Fibroblast of skin of scalp (primary cell): ENCODE measurements at places on chromosomes 5 and 9.
A peak's percentile ranks its signal among the peaks of the same experiment; 100 is the strongest.

- DNase-seq, result peak; percentile 36
Measured at GRCh38 chr9:130766021-130766926, 68.8 kb upstream of the ABL1 start.

- no peak for DNase-seq
Measured at GRCh38 chr5:91121347-91121993, 261.6 kb downstream of the ARRDC3 start.

- no peak for DNase-seq
Measured at GRCh38 chr5:144983101-144983500, 812.4 kb downstream of the KCTD16 start.

DNA sequence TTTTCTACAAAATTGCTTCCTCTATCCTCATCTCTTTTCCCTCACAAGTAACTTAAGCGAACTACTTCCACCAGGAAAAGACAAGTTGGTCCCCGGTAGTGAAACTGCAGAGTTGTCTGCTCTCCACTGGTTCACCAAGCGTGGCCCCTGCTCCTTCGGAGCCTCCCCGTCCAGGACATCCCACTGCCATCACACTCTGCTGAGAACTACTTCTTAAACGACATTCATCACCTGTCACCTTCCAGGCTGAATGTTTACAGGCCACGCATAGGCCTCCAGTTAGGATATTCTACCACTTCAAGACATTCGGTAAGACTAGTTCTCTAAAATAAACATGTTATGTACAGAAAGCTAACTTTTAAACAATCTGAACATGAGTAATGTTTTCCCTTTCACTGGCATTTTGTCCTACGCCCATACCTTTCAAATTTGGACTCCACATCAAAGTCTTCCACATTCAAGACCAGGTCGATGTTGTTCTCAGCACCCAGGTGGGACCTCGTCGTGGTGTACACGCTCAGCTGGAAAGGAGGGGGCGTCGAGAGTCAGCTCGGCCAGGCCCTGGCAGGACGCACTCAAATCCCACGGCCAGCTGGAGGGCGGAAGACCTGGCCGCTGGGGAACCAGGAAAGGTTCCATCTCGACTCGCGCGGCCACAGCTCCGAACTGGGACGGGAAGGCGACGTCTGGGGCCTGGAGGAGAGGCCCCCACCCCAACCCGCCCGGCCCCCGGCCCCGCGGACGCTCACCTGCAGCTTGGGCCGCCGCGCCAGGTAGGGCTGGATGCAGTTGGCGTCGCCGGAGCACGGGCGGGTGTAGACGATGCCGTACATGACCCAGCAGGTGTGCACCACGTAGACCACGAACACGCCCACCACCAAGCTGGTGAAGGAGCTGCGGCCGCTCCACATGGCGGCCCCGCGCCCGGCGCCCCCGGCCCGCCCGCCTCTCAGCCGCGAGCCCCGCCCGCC lies 683 bp downstream of the CLPTM1L start:
- no peak for DNase-seq

DNA sequence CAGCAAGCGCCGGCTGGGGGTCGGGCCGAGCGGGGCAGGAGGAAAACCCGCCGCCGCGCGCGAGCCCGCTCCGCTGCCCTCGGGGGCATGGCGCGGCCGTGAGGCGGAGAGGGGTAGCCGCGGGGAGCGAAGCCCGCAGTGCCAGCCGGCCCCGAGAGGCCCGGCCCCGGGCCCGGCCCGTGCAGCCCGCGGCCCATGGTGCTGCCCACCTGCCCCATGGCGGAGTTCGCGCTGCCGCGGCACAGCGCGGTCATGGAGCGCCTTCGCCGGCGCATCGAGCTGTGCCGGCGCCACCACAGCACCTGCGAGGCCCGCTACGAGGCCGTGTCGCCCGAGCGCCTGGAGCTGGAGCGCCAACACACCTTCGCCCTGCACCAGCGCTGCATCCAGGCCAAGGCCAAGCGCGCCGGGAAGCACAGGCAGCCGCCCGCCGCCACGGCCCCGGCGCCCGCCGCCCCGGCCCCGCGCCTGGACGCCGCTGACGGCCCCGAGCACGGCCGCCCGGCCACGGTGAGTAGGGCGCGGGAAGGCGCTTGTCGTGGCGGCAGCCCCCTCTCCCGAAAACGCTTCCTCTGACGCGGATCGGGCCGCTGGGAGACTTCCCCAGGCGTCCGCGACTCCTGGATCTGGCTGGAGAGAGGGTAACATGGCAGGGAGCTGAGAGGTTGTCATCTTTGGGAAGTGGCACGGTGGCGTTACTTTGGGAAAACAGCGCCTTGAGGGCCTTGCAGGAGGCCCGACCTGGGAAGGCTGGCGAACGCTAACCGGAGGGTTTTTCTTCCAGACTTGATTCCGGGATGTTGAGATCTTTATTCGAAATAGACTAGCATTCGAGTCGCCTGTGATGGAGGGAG lies 523 bp downstream of the MAML1 start:
- DNase-seq, result peak; percentile 27

- no peak for DNase-seq
Measured at GRCh38 chr5:115979201-115980041, 17.1 kb downstream of the LVRN start.

DNA sequence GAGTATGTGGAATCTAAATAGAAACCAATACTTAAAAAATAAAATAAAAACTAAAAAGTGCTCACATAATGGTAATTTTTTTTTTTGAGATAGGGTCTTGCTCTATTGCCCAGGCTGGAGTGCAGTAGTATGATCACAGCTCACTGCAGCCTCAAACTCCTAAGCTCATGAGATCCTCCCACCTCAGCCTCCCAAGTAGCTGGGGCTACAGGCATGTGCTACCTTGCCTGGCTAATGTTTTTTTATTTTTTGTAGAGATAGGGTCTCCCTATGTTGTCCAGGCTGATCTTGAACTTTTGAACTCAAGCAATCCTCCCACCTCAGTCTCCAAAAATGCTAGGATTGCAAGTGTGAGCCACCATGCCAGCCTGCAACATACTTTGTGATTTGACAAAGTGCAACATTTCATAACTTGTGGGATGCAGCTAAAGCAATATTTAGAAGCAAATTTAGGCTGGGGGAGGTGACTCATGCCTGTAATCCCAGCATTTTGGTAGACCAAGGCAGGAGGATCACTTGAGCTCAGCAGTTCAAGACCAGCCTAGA lies 18.4 kb downstream of the AP3B1 start:
- DNase-seq, result peak; percentile 47

GRCh38 chr9:77710316-77710715 lies 62.2 kb upstream of the GNA14 start:
- DNase-seq, result peak; percentile 60

- DNase-seq, result no peak
Measured at GRCh38 chr9:117535973-117536372, 121.1 kb upstream of the ASTN2 start.

- DNase-seq, result no peak
Measured at GRCh38 chr5:35854248-35854647, 2.4 kb upstream of the IL7R start.

- no peak for DNase-seq
Measured at GRCh38 chr9:70959366-70959765, 162.1 kb downstream of the TRPM3 start.

GRCh38 chr9:127187231-127187956 lies 65.0 kb upstream of the ANGPTL2 start:
- DNase-seq, result peak; percentile 97

DNA sequence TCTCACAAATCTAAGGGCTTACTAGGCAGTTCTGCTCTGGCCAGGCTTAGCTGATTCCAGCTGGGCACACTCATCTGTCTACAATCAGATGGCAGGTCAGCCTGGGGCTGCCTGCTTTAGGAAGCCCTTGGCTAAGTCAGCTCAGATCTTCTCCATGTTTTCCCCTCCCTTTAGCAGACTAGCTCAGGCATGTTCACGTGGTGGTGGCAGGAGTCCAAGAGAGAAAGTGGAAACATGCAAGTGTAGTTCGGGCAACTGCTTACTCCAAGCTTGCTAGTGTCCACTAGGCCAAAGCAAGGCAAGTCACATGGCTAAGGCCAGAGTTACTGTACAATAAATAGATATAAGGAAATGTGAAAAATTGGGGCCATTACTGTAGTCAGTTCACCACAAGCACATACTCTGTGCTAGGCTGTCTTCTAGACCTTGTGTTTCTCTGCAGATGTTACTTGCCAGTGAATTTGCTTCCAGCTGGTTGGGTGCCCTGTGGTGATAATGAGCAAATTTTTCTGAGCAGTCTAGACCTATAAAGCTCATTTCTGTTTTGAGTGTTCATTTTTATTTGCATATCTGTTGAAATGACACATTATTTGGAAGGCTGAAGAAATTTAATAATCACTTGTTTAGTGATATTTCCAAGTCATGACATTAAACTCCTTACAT lies 38.3 kb downstream of the RECK start:
- DNase-seq, result peak; percentile 78

DNA sequence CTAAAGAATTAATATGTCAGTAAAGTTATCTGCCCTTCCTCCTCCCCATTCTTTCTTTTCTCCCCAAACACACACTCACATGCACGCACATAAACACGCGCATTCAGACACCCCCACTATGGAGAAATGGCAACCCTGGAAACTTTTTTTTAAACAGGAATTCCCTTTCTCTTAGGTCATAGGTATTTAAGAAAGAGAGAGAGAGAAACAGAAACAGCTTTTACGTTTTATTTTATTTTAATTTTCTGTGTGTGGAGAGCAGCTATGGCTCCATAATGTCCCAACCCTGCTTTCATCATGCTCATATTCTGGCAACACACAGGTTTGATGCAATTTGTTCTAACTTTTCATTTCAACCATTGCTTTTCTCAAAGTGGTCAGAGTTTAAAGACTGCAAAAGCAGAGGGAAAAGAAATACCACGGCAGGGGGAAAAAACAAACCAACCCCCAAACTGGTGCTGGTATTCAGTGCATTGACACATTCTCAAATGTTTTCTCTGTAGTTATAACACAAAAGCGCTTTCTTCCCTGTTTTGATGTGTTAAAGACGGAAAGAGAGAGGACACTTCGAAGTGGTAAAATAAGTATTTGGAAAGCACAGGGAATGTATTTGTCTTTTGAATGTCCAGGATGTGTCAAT lies 126.0 kb upstream of the TMEM161B start:
- no peak for DNase-seq

- DNase-seq, result peak; percentile 37
Measured at GRCh38 chr9:75490326-75490725, 400.1 kb upstream of the PCSK5 start.

DNA sequence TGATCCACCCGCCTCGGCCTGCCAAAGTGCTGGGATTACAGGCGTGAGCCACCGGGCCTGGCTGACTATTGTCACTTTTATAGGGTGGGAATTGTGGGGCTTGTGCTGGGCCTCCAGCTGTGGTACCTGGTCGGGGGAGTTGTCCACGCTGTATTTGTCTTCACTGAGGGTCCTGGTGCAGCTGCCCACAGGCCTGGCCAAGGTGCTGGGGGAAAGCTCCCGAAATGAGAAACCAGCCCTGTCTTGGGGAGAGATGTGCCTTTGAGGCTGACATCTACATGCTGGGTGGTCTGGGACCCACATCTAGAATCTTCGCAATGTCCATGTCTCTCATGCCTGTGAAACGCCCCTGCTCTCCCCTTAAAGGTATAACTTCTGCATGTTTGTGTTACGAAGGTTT lies 2.6 kb downstream of the EXOC3 start:
- DNase-seq, result no peak

- no peak for DNase-seq
Measured at GRCh38 chr9:118009614-118010013, 305.4 kb downstream of the TLR4 start.

GRCh38 chr9:76218117-76218885 lies 175.9 kb downstream of the RFK start:
- no peak for DNase-seq

GRCh38 chr9:72294936-72295335 lies 70.1 kb downstream of the ZFAND5 start:
- DNase-seq, result no peak

DNA sequence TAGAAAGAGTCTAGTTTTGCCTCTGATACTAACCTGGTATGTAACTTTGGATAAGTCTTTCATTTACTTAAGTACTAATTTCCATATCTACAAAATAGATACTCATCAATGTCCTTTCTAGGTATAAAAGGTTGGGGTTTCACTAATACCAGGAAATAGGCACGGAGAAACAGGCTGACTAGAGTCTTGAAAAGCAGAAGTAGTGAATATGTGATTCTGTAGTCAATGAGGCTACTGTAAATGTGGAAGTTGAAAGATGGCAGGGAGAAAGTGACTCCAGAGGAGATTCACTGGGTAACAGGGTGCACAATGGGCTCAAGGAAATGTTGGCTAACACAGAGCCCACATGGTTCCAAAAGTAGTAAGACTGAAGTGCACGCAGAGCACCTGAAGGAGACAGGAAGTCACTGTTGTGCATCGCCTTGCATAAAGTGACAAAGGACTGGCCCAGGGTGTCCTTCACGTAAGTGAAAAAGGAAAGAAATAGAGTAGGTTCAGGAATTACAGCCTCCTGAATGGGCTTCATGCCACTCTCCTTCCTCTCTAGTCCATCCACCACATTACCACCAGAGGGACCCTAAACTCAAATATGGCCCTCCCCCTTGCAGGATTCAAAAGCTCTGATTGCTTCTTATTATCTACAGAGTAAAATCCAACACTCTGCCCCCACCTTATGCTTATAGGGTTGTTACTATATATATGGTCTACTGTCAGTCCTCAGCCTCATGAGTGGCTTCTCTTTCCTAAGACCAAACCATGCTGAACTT lies 288.0 kb upstream of the SMARCA2 start:
- DNase-seq, result no peak

DNA sequence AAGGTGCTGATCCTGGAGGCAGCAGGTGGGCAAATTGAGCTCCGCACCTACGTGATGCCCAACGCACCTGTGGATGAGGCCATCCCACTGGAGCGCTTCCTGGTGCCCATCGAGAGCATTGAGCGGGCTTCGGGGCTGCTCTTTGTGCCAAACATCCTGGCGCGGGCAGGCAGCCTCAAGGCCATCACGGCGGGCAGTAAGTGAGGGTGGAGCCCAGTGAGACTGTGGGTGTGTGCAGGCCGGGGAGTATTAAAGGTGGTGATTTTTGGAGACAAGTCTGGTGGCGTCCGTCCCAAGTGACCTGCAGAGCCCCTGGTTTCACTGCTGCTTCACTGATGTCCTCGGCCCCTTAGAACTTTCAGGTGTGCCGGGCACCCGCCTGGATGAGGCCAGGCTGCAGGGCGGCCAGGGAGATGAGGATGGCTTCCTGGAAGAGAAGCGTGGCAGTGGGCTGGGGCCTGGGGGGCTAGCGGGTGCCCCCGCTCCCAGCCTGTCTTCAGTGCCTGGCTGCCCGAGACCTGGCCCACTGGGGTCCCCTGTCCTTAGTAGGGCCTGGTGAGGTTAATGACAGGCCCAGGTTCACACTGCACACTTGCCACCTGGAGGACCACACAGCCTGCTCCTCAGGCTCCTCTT lies 4.2 kb downstream of the ENDOG start:
- no peak for DNase-seq

DNA sequence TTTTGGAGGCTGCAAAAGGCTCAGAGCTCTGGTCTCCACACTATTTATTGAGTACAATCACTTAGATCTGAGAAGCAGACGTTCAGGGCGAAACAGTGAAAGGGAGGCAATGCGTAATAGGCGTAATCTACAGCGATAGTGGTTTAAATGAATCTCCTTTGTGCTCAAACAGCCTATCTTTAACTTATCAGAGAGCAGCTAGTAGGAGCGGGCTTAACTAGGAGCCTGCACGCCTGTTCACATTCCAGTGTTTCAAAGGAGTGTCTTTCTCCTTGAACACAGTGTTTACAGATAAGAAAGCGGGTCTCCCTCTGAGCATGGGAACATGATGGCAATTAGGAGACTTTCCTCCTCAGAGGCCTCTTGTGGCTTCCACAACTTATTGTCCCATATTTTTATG lies 49.4 kb downstream of the AP3B1 start:
- no peak for DNase-seq

- no peak for DNase-seq
Measured at GRCh38 chr5:135662683-135663082, 83.9 kb upstream of the CXCL14 start.
